ENCODE measurements at places on chromosomes 7 and 10.

GRCh38 chr7:25758559-25758958, 393.4 kb upstream of the NFE2L3 start:
- DNase-seq: peak; percentile 63

DNA sequence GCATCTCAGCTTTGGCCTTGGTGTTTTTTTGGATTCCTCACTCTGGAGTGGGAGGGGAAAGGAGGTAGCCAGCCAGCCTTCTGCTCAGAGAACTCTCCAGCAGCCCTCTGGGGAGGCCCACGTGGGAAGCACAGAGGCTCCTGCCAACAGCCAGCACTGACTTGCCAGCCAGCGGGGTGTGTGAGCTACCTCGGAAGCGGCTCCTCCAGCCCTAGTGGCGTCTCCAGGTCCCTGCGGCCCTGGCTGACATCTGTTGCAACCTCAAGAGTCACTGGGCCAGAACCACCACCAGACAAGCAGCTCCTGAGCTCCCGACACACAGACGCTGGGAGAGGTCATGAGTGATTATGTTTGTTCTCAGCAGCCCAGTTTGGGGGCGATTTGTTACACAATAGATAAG, 180.2 kb upstream of the FZD8 start:
- peak; percentile 21 for DNase-seq

DNA sequence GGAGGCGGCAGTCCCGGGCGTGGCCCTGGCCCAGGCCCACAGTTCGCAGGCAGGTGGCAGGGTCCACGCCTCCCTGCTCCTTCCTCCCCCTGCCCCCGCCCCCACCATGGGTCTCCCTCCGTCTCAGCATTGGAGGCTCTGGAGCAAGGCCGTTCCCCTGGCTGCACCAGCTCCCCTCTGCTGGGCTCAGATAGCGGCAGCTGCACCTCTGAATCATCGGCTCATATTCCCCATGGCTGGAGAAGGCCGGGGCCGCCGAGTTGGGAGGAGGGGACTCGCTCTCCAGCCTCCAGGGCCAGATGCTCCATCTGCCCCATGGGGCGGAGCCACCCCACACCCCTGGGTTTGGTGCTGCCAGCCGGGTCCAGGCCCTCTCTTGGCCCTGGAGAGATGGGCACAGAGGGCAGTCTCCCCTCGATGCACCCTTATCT, 145.0 kb downstream of the ELFN1 start:
- no peak for DNase-seq

DNA sequence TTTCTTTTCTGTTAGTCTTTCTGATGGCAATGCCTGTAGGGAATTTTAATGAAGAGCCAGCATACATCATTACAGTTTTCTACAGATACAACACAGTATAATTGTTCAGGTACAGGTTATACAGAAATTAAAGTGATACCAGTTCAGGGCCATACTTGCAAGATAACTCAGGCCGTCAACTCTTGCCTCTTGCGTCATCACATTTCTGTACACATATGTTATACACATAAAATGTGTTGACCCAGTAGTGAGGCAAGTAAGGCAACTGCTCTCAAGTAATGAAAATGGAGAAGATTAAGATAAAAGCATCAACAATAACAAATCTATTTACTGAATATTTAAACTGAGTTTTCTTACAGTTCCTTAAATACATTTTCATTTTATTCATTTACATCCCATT, 317.8 kb downstream of the HPSE2 start:
- DNase-seq: no peak

GRCh38 chr10:126205486-126206205, 182.6 kb downstream of the ADAM12 start:
- no peak for DNase-seq

- no peak for DNase-seq
Observed at GRCh38 chr7:47415318-47416212, 166.3 kb downstream of the TNS3 start.

GRCh38 chr7:95619517-95619916, 23.2 kb upstream of the PDK4 start:
- DNase-seq: no peak

DNA sequence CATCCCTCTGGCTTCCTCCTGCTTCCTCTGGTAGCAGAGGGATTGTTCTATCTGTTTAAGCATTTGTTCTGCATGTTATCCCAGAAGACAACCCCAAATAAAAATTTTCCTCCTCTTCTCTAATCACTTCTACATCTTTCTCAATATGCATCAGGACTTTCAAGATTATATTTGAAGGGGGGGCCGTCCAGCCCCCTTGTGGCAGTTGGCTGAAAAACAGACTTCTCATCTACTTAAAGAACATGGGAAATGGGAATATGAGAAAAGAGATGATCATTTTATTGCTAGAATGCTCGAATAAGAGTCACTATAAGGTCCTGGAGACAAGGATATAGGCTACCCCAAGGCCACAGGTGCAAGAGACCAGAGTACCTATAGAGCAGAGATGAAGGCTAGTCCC, 466.0 kb downstream of the REEP3 start:
- DNase-seq: no peak

- DNase-seq: no peak
Observed at GRCh38 chr7:50164559-50165170, 71.6 kb upstream of the ZPBP start.

GRCh38 chr10:59172567-59172966, 3.9 kb upstream of the PHYHIPL start:
- no peak for DNase-seq

- no peak for DNase-seq
Observed at GRCh38 chr10:5968037-5968680, 9.2 kb downstream of the IL15RA start.

DNA sequence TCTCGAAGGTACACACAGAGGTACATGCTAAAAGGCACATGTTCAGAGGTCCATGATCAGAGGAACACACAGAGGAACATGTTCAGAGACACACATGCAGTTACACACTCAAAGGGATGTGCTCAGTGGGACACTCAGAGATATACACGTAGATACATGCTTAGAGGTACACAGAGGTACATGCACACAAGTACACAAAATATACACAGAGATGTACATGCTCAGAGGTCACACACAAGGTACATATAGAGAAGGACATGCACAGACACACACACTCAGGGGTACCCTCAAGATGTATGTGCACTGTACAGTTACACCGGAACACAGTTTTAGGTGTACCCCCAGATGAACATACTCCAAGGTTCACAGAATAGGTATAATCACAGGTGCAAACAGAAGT, 18.8 kb downstream of the NPC1L1 start:
- no peak for DNase-seq

DNA sequence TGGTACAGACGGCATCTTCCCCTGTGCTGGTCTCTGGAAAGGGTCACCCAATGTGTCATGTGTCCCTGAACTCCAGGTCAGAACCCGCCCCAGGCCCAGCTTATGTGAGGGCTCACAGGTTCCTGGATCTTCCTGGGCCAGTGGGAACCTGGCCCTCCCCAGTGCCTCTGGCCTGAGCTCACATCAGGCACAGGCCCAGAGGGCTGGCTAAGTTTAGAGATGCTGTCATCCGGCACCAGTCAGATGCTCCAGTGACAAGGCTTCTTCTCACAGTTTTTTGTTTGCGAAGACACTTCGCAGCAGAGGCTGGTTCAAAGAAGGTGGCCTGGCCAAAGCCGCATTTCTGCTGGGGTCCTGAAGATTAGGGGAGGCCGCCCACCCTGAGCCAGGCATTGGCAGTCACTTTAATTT, 11.8 kb downstream of the CAMK2B start:
- DNase-seq: no peak

- DNase-seq: no peak
Observed at GRCh38 chr7:116621649-116622048, 50.3 kb upstream of the MET start.

- no peak for DNase-seq
Observed at GRCh38 chr7:140607441-140607989, 33.1 kb downstream of the DENND2A start.

DNA sequence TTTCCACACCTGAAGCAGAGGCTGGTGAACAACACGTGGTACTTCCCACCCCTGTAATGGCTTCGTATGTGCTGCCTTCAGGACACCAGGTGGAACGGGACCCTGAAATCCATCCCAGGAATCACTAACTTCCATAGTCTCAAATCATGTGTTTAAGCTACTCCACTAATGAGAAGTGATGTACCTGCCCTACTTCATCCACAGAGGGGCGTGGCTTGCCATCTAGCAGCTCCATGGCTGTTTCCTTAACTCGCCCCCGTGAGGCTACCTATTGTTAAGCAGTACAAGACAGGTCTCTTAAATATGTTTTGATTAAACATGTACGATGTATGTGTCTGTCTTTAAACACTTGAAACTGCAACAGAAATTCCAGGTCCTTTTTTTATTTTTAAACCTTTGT, 31.8 kb downstream of the ARL3 start:
- DNase-seq: no peak

DNA sequence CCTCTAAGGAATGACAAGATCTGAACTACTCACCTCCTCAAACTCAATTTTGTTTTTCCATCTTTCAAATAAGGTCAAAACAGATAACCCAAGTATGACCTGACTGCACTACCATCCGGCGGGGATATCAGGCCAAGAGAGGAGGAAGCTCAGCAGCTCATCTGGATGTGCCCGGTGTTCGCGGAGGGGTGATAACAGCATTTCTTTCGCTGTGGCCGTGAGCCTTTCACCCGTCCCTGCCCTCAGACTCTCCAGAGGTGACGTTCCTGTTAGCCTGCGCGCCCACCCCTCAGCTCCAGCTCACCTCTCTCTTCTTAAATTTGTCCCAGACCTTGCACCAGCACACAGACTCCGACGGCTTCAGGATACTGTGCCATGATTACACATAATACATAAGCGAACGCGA, 526 bp downstream of the ZNF248 start:
- DNase-seq: no peak

GRCh38 chr7:113452245-113452644, 333.9 kb upstream of the SMIM30 start:
- DNase-seq: no peak

DNA sequence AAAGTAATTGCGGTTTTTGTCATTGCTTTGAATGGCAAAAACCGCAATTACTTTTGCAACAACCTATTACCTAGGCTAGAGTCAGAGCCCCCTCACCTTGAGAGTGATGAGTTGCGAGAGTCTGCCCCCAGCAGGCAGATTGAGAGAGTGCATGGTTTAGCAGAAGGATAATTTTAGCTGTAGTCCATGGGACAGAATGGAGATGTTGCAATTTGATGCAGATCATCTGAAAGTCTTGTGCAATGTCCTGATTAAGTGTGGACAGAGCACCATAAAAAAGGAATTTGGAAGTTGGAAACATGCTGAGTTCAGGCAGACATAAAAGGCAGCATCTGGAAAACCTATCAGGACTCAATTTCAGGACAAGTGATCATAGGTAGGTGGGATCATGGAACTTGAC, 48.7 kb downstream of the GPR141 start:
- DNase-seq: no peak

- DNase-seq: no peak
Observed at GRCh38 chr10:124001391-124002148, 91.8 kb downstream of the CHST15 start.

DNA sequence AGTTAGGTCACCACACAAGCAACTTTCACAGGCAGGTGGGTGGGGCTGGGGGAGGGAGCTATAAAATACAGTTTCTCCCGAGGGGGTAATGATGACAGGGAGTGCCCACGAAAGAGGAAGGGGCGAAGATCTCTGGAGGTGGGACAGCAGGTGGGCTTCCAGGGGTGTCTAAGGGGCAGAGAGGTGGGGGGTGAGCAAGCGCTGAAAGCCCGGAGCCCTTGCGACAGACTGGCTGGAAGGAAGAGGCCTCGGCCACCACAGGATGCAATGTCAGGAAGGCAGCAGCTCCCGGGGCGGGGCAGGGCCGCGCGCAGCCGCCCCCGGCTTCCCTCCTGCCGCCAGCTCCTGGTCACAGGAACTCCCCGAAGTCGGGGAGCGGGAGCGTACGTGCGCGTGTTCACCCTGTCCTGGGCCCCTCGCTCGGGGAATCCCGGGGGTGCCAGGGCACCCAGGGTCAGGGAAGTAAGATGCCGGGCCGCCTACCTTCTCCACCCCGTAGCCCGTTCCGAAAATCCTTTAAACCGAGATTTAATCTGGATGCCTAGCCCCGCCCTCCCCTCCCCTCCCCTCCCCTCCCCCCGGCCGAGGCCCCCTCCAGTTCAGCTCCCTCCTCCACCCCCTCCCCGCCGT, 105.2 kb upstream of the PPIF start:
- no peak for DNase-seq

Measured in DMS79 (cell line).